ENCODE measurements at places on chromosomes 1 and 21.

DNA sequence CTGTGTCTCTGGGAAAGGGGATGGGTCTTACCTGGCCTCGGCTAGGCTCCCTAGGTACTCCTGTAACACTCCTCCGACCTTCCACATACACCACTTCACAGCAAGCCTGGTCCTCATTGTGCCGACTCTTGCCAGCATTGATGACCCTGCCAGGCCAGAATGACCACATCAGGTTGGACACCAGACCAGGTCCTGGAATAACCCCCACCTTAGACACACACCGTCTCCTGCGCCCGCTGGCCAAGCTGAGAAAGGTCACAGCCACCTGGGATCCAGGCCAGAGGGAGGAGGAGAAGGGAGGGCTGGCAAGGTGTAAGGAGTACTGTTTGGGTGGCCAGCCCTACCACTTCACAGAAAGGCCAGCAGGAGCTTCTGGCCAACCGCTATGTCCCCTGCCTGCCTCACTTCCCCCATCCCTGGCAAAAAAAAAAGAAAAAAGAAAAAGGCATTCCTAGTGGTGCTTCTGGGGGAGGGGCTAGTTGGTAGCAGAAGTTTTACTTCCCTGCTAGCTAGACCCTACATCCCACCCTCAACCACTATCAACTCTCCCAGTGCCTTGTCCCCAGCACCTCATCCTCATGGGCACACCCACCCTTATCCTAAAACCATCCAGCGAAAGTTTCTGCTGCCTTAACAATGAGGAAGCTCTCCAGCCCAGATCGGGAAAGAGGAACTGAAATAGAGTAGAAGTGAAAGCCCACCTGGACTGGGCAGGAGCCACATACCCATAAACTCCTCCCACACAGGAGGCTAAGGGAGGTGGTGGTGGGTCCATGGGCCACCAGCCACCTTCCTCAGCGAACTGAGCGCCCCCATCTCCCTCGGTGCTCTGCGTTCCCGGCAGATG lies 1.4 kb downstream of the PPM1J start:
- no peak for DNase-seq

- DNase-seq, result no peak
These were observed 46.2 kb downstream of the SYT2 start for GRCh38 chr1:202664083-202664482.

- no peak for DNase-seq
These were observed 96.6 kb upstream of the KIAA1614 start for GRCh38 chr1:180816132-180816531.

- DNase-seq, result peak; percentile 84
These were observed at the start of gene SELL for GRCh38 chr1:169711469-169712308. Gene SELL (minus strand): TSS chr1:169711620. CDS start chr1:169711498, 122 bp downstream.

- no peak for DNase-seq
These were observed 40.3 kb downstream of the ZZZ3 start for GRCh38 chr1:77642196-77642595.

DNA sequence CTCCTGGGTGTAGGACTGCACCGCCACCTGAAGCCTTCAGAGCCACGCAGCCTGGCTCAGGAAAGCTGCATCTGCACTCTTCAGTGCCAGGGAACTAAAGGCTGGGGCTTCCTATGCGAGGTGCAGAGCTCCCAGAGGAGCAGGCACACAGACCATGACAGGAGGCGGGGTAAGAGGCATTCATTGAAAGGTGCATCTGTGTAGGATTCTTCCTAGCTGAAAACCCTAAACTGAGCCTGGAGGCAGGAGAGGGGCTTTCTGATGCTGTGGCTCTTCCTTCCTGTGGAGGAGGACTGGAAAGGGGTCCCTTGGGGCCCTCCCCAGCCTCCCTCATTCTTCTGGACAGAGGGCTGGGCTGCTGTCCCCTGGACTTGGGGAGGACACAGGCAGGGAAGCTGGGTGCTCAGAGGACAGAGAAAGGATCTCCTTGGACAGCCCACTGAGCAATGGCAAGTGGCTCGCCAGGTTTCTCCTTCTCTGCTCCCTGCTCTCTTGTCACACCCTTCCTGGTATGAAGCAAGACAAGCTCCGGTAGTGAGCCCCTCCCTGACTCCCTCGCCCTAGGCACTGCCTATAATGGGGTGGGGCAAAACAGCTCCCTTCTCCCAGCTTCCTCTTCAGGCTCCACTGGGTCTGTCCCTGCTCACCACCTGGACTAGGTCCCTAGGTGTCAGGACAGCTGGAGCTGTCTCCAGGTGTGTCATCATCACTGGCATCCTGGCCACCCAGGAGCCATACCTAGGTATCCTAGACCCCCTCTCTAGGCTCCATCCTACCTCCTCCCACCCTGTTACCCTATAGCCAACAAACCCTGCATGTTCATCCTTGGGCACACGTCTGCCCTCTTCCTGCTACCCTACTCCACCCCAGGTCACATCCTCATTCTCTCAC lies 20.0 kb downstream of the S100A6 start:
- DNase-seq, result no peak

GRCh38 chr1:247089616-247090375 lies 11.2 kb upstream of the ZNF670 start:
- DNase-seq, result no peak

GRCh38 chr1:228865627-228866330 lies 130.5 kb downstream of the RHOU start:
- no peak for DNase-seq

- DNase-seq, result no peak
These were observed 10.0 kb upstream of the OVAAL start for GRCh38 chr1:180548686-180549317.

DNA sequence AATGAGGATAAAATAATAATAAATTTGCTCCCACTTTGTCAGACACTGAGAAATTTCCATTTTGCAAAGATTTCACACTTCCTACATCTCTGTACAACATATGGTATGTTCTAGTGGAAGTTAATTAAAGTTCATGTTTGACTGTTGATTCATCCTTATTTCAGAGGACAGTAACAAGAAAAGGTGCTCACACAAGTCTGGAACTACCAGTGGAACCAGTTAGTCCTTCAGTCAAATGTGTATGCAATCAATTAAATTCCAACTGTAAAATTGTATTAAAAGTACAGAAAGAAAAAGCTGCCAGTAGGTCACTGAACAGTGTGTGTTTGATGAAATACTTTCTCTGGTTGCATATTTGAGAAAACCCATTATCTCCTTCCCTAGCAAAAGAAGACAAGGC lies 496.0 kb upstream of the PKN2 start:
- DNase-seq, result no peak

DNA sequence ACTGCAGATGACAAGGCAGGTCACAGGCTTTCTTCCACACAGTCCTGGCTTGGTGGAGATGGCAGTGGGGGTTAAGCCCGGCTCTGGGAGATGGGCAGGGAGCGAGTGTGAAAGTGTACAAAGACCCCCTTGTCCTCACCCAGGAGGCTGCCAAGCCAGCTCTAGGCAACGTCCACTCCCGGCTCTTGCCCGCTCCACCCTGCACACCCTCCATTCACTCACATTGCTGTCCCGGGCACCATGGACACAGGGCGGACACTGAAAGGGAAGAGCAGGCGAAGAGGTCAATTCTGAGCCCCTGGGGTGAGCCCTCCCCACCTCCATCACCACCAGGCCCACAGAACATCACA lies 8.9 kb downstream of the COL16A1 start:
- DNase-seq, result no peak

- no peak for DNase-seq
These were observed 60.1 kb upstream of the LAMC2 start for GRCh38 chr1:183126000-183126366.

- DNase-seq, result no peak
These were observed 4.2 kb downstream of the HLCS start for GRCh38 chr21:36962098-36962780.

GRCh38 chr1:244496186-244496585 lies 35.1 kb downstream of the CATSPERE start:
- no peak for DNase-seq

- DNase-seq, result no peak
These were observed at the start of gene APOBEC4 for GRCh38 chr1:183652547-183653461. Gene APOBEC4 (minus strand): TSS chr1:183653316. CDS start chr1:183648781, 4,535 bp downstream.

- no peak for DNase-seq
These were observed 239.4 kb upstream of the POU3F1 start for GRCh38 chr1:38285807-38286530.

GRCh38 chr1:96116731-96117130 lies 604.9 kb upstream of the PTBP2 start:
- no peak for DNase-seq

DNA sequence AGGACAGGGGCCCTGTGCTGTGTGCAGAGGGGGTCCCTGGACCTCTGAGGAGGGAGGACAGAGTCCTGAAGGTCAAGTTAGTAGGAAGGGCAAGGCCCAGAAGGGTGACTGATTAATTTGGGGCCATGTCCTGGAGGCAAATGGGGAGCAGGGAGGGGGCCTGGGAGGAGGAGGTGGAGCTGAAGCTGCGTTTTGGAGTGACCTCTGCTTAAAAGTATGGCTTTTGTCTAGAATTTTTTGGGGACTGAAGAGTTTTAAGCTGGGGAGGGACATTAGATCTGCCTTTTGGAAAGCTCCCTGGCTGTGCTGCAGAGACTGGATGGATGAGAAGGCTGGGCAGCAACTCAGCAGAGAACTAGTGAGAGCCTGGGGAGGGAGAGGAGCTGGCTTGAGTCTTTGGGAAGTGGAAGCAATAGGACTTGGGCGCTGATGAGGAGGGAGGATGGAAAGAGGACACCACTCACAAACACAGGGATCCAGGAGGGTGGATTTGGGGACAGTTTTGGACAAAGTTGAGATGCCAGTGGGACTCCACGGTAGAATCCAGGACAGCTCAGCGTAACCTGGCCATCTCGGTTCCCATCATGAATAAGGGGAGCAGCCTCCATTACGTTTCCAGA lies 52.9 kb downstream of the ACBD3 start:
- no peak for DNase-seq

GRCh38 chr1:19941206-19941568 lies 17.8 kb upstream of the PLA2G2E start:
- DNase-seq, result no peak
